Posterior vena cava (tissue), 2 donors: ENCODE measurements at places on chromosomes 16 and 17. TPM values are rescaled to one million over a fixed set of nuclear protein-coding genes. Genes with fewer than 3 reads are reported as not detected.

- DNase-seq: peak; percentile 74
Measured at GRCh38 chr16:27320261-27321012, 6.7 kb downstream of the IL4R start.

GRCh38 chr16:89373355-89374110 is 116.8 kb downstream of the ANKRD11 start:
- no peak for DNase-seq

GRCh38 chr16:77531752-77532151 is 96.9 kb upstream of the ADAMTS18 start:
- no peak for DNase-seq

DNA sequence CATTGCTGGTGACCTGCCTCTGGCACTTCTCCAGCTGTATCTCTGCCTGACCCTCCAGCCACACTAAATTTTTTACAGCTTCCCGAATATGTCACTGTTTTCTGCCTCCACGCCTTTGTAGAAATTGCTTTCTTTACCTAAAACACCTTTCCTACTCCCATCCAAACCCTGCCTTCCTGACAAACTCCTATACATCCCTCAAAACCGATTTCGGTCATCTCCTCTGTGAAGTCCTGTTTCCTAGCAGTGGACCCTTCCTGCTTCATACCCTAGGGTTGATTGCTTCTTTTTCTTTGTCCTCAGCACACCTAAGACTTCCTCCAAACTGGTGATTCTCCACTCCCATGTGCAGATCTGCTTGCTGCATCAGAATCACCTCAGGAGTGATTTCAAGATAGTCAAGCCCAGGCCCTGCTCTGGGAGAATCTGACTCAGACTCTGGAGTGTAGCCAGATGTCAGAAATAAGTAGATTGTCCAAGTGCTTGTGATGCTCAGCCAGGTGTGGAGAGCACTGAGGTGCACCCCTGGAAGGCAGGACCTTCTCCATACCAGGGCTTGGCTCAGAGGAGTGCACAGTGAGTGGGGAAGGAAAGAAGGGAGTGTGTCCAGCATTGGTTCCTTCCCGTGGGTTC is 184.2 kb downstream of the COPRS start:
- DNase-seq: peak; percentile 35

The MPP2 gene
- 15.5 TPM for total RNA-seq

The GNGT2 gene
- 2.3 TPM for total RNA-seq
